ENCODE measurements at places on chromosomes 5 and 9.

GRCh38 chr9:97395745-97396144 lies 16.2 kb upstream of the TDRD7 start:
- peak; percentile 66 for DNase-seq

- DNase-seq, result no peak
Observed at GRCh38 chr5:137036640-137037039, 462.5 kb downstream of the SPOCK1 start.

- peak; percentile 21 for DNase-seq
Observed at GRCh38 chr9:34177593-34178435, 1.0 kb upstream of the UBAP1 start.

GRCh38 chr5:59768152-59769040 lies 125.1 kb downstream of the PDE4D start:
- DNase-seq, result no peak

GRCh38 chr5:31251032-31251431 lies 57.5 kb downstream of the CDH6 start:
- DNase-seq, result no peak

GRCh38 chr9:76215066-76215465 lies 179.2 kb downstream of the RFK start:
- DNase-seq, result no peak

GRCh38 chr5:25858019-25858418 lies 1180.4 kb downstream of the CDH9 start:
- DNase-seq, result no peak

DNA sequence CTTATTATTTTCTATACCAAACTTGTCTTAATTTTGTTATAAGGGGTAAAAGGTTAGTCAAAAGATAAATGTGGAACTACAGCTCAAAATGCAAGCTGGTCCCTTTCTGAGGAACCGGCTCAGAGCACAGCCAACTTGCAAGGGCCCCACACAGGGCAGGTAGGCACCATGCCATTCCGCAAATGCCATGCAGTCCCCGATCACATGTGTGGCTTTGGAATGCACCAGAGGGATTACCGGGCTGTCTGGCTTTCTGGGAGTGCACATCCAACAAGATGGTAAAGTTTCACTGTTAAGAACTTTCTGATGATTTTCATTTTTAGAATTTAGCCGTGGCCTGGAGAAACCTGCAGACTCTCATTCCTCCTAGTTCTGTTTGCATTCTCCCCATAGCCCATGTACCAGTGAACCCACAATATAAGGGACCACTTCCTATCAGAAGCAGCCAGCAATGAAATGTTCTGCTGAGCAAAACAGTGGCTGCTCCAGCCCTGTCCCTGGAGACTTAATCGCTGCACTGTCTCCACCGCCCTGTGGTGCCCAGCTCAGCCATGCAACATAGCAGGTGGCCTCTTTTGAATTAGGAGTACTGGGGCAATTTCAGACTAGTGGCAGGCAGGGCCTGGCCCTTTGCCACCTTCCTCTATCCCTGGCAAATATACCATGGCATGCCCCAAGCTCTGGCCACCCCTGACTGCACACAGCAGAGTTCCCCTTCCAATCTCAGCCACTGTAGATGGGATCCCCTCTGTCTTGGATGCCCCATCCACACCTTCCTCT lies 11.4 kb downstream of the SHB start:
- DNase-seq, result no peak

DNA sequence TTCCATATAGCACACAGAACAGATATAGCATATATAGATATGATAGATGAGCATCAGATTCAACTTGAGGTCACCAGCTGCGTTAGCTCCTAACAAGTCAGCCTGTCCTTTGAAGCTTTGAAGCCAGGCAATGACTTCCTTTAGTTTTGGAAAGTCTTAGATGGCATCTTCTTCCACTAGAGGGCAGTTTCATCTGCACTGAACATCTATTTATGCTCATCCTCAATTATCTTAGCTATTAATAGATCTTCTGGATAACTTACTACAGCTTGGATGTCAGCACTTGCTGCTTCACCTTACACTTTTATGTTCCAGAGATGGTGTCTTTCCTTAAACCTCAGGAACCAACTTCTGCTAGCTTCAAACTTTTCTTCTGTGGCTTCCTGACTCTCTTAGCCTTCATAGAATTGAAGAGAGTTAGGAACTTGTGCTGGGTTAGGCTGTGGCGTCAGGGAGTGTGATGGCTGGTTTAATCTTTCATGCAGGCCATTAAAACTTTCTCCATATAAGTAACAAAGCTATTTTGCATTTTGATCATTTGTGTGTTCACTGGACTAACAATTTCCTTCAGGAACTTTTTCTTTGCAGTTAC lies 1401.4 kb downstream of the EFNA5 start:
- no peak for DNase-seq

GRCh38 chr5:159133041-159133741 lies 33.5 kb upstream of the EBF1 start:
- DNase-seq, result no peak

DNA sequence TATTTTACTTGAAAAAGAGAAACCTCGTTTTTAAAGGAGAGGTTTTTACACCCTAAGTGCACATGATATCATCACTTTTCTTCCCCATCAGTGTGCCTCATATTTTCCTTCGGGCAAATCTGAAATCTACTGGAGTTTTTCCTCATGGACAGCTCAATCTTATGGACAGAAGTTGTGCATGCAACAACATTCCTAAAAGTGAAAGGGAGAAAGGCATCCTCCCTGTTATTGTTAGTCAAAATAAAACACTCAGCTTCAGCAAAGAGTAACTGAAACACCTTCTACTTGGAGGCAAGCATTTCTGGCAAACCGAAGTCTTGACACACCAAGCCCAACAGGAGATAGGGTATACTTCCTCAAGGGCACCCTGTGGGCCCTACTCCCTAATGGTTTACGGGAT lies 217.9 kb downstream of the BNC2 start:
- DNase-seq, result no peak

- DNase-seq, result no peak
Observed at GRCh38 chr5:94505327-94506068, 112.9 kb downstream of the KIAA0825 start.

GRCh38 chr9:136546697-136547501 lies 1.1 kb upstream of the NOTCH1 start:
- DNase-seq, result no peak

GRCh38 chr5:30100148-30100713 lies 1093.3 kb upstream of the CDH6 start:
- DNase-seq, result no peak

GRCh38 chr9:115938479-115938878 lies 215.1 kb upstream of the PAPPA start:
- no peak for DNase-seq

- no peak for DNase-seq
Observed at GRCh38 chr5:126003309-126003708, 419.9 kb upstream of the GRAMD2B start.

DNA sequence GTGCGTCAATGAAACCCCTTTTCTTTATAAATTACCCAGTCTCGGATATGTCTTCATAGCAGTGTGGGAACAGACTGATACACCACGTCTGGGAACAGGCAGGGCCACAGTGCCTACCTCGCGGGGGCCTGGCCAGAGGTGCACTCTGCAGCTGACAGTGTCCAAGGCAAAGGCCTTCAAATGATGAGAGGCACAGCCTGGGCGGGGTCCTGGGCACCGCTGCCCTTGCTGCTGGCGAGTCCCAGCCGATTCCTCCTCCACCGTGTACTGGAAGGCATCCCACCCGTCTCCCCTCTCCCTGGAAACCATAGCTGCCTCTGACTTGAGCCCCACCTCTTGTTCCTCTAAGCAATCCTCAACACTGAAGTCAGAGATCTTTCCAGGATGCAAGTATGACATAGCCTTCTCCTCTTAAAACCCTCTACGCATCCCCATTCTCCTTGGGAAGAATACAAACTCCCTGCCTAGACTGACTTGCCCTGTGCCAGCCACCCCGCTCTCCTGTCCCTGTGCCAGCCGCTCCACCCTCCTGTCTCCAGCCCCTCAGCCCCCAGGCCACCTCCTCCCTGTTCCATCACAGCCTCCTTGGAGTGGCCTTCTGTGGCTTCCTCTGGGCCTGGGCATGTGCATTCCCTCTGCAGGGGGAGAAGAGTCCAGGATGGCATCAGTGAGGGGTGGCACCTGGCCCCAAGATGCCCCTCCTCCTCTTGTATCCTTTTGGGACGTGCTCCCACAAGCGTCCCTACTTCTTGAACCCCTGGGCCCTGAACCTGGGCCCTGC lies 8.1 kb upstream of the COL5A1 start:
- DNase-seq, result peak; percentile 83

DNA sequence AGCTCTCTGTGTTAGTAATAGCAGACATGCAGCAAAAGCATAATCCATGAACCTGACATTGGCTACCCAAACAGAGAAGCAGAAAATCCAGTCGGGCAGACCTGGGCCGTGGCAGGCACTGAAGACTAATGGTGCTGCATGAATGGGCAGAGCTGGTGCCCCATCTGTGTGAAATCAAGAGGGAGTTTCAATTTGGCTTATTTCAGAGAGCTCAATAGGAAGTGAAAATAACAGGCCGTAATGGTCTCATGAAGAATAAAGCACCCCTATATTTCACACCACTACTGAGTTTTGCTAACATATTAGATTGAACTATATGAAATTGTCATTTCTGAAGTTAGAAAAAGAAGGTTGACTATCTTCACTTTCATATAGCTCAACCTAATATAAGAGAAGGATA lies 149.7 kb downstream of the ENC1 start:
- no peak for DNase-seq

DNA sequence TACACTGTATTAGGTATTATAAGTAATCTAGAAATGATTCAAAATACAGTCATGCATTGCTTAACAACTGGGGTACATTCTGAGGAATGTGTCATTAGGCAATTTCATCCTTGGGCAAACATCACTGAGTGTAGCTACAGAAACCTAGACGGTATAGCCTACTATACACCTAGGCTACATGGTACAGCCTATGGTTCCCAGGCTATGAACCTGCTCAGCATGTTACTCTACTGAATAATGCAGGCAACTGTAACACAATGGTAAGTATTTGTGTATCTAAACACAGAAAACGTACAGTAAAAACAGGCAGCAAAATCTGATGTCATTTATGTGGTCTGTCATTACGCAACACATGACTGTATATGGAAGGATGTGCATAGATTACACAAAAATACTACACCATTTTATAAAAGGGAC lies 96.8 kb downstream of the RAPGEF6 start:
- DNase-seq, result no peak
